ENCODE measurements at places on chromosomes 16 and 17. TPM values are rescaled to one million over a fixed set of nuclear protein-coding genes. Genes with fewer than 3 reads are reported as not detected.

Gene C17orf50
- total RNA-seq, result not detected

GRCh38 chr16:620700-621525 lies 9.9 kb upstream of the WFIKKN1 start:
- H3K27ac ChIP-seq, result no peak overlapping the region
- H3K36me3 ChIP-seq, result no peaks in the 10 kb centered on the region
- no peak for DNase-seq
- no peak overlapping the region for H3K4me3 ChIP-seq
- H3K4me1 ChIP-seq, result peaks cover 6% of the 10 kb centered on the region
- H3K27me3 ChIP-seq, result no peaks in the 10 kb centered on the region

DNA sequence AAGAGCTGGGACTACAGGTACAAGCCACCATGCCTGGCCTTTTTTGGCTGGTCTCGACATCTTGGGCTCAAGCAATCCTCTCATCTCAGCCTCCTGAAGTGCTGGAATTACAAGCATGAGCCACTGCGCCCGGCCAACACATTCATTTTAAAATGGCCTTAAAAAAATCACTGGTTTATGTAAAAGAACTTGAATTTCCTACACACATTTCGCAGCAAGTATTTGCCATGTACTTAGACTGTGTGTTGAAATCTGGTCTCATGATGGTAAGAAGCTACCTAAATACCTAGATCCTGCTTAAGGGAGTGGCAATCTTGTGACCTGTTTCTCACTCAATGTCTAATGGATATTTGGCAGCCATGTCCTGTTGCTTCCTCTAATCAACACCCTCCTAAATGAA lies 8.5 kb upstream of the CYTH1 start:
- DNase-seq, result no peak
- no peak overlapping the region for H3K4me3 ChIP-seq
- H3K27ac ChIP-seq, result no peak overlapping the region
- no peaks in the 10 kb centered on the region for H3K27me3 ChIP-seq

DNA sequence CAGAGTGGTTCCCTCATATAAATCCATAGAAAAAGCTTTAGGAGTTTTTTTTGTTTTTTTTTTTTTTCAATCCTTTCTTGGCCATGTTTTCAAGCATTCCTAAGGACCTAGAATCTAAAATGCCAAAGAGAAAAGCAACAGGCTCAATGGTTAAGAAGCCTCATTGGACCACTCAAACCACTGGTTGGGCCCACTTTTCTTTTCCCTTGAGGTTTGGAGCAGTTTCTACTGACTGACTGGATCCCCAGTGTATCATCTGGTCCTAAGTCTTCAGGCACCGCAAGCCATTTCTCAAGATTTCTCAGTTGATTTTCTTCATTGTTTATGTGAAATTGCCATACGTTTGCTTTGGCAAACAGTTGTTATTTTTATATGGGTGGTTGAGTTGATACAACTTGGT lies 14.4 kb downstream of the METTL9 start:
- DNase-seq, result no peak
- H3K27ac ChIP-seq, result no peak overlapping the region
- no peak overlapping the region for H3K4me3 ChIP-seq
- H3K36me3 ChIP-seq, result no peaks in the 10 kb centered on the region
- peaks cover 3% of the 10 kb centered on the region for H3K4me1 ChIP-seq
- no peaks in the 10 kb centered on the region for H3K27me3 ChIP-seq

Gene GPR139
- total RNA-seq, result not detected

DNA sequence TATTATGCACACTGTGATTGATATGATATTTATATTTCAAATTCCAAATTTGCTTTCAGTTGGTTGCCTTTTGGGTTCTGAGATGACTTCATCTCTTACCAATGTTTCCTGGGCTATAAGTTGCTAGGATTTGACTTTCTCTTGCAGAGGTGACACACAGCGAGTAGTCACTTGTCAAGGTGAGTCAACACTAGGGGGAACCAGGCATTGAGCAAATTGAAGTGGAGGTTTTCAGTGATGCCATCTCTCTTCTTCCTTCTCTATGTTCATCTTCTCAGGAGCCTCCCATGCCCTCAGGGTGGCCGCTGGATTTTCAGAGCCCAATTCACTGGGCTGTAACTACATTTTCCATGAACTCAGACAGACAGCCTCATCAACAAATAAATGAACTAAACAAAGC lies 6.0 kb upstream of the CPD start:
- H3K27ac ChIP-seq, result no peak overlapping the region
- no peak for DNase-seq
- H3K4me1 ChIP-seq, result peaks cover 17% of the 10 kb centered on the region
- no peaks in the 10 kb centered on the region for H3K27me3 ChIP-seq
- no peak overlapping the region for H3K4me3 ChIP-seq

Gene ASPA
- total RNA-seq, result 4.6 TPM

DNA sequence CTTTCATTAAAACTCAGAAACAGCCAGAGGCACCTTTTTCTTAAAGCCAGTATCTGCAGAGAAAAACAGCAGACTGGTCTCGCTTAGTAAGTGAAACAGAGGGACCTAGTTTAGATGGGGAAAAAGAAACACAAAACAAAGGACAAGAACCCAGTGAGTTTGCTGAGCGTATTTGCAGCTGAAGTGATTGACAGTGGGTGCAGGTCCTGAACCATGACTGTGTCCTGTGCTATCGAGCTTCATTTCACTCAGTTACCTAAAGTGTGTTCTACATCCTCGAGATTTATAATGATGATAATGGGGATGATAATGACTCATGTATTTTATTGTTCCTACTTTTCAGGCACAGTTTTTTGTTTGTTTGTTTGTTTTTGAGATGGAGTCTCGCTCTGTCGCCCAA lies 31.7 kb upstream of the WFIKKN2 start:
- no peaks in the 10 kb centered on the region for H3K27me3 ChIP-seq
- H3K4me3 ChIP-seq, result no peak overlapping the region
- DNase-seq, result no peak
- H3K27ac ChIP-seq, result no peak overlapping the region

GRCh38 chr17:50911450-50911849 lies 45.3 kb upstream of the TOB1 start:
- H3K4me3 ChIP-seq, result no peak overlapping the region
- no peak overlapping the region for H3K27ac ChIP-seq
- DNase-seq, result no peak
- no peaks in the 10 kb centered on the region for H3K36me3 ChIP-seq

Gene XAF1
- 57.5 TPM for total RNA-seq

Gene SLC38A8
- total RNA-seq, result not detected

Gene SLC16A11
- total RNA-seq, result under 0.01 TPM

DNA sequence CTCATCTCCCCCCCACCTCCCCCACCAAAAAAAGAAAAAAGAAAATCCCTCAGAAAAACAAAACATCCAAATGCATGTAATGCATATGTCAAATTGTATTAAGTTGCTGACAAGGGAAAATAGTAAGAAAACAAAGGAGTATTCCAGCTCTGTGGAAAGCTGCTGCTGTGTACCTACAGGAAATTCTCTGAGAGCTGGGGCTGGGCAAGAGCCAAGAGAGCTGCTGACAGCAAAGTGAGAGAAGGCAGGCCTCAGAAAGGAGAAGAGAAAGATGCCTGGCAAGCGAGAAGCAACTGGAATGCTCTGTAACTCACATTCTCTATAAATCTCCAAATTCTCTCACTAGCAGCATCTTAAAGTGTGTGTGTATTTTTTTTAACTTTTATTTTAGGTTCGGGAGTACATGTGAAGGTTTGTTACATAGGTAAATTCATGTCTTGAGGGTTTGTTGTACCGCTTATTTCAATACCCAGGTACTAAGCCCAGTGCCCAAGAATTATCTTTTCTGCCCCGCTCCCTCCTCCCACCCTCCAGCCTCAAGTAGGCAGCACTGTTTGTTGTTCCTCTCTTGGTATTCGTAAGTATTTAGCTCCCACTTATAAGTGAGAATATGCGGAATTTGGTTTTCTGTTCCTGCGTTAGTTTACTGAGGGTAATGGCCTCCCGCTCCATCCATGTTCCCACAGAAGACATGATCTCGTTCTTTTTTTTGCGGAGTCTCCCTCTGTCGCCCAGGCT lies 24.4 kb downstream of the CNTROB start:
- no peak overlapping the region for H3K27ac ChIP-seq
- H3K27me3 ChIP-seq, result no peaks in the 10 kb centered on the region
- DNase-seq, result no peak
- H3K4me1 ChIP-seq, result no peaks in the 10 kb centered on the region

Gene TMEM114
- not detected for total RNA-seq

DNA sequence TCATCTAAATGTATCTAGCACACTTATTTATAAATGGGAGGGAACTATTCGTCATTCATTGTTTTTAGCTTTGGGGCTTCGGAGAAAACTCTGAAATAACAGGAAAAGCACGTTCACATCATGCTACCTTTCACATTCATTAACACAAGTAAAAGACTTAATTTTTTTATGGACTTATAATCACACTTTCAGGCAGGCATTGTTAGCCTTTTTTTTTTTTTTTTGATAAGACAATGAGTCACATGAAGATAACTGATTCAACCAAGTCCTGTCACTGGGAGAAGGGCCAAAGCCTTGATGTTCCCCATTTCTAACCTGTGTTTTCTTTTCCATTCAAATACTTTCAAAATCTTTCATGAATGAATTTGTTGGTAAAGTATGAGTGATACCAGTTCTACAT lies 631.3 kb upstream of the CA10 start:
- H3K27me3 ChIP-seq, result no peaks in the 10 kb centered on the region
- no peak for DNase-seq
- no peaks in the 10 kb centered on the region for H3K36me3 ChIP-seq
- no peak overlapping the region for H3K27ac ChIP-seq

GRCh38 chr16:11681976-11682654 lies 13.9 kb downstream of the SNN start:
- DNase-seq, result no peak
- no peak overlapping the region for H3K4me3 ChIP-seq
- H3K27me3 ChIP-seq, result no peaks in the 10 kb centered on the region
- peaks cover 33% of the 10 kb centered on the region for H3K4me1 ChIP-seq

DNA sequence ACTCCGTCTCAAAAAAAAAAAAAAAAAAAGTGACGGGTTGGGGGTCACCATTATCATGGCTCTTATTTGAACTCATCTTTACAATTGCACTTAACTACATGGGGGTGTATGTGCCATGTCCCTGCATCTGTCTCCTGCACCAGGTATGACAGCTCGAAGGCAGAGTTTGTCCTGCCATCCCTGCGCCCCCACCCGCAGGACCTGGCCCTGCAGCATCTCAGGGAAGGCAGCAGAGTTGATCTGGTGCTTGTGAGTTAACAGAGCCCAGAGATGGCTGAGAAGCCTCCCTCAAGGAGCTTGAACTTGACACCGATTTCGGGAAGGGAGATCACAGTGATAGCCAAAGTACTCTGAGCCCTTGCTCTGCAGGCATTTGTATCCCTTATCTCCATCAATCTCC lies 44.8 kb downstream of the C16orf82 start:
- H3K36me3 ChIP-seq, result no peaks in the 10 kb centered on the region
- no peak overlapping the region for H3K4me3 ChIP-seq
- H3K27ac ChIP-seq, result no peak overlapping the region
- no peak for DNase-seq
- H3K4me1 ChIP-seq, result peaks cover 5% of the 10 kb centered on the region
- H3K27me3 ChIP-seq, result no peaks in the 10 kb centered on the region

- H3K27ac ChIP-seq, result no peak overlapping the region
- no peaks in the 10 kb centered on the region for H3K27me3 ChIP-seq
- H3K4me1 ChIP-seq, result peaks cover 6% of the 10 kb centered on the region
Measured at GRCh38 chr17:885971-886571, 93.5 kb downstream of the NXN start.

Measured in fibroblast of lung (primary cell).